Stimulated activated CD4-positive, alpha-beta T cell treated with anti-CD3 and anti-CD28 coated beads, Interleukin-4, amount 100 ng/mL, for 4 hours (primary cell): ENCODE measurements at places on chromosomes 3 and 15.

DNA sequence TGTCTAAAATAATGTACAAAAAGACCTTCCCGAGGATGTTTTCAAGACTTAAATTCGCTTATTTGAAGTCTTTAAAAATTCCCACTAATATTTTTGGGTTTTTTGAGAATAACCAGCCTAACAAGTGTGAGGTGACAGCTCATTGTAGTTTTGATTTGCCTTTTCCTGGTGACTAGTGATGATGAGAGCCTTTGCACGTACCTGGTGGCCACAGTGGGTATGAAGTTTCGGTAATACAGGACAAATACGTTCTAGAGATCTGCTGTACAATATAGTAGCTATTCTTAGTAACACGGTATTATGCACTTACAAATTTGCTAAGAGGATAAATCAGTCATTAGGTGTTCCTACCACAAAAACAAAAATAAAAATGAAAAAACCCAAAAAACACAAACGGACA is 124.9 kb downstream of the GRM7 start:
- DNase-seq: no peak

- DNase-seq: no peak
Measured at GRCh38 chr15:62559381-62559733, 394.3 kb upstream of the C2CD4B start.

- DNase-seq: no peak
Measured at GRCh38 chr3:111577798-111578685, 17.1 kb downstream of the ZBED2 start.

DNA sequence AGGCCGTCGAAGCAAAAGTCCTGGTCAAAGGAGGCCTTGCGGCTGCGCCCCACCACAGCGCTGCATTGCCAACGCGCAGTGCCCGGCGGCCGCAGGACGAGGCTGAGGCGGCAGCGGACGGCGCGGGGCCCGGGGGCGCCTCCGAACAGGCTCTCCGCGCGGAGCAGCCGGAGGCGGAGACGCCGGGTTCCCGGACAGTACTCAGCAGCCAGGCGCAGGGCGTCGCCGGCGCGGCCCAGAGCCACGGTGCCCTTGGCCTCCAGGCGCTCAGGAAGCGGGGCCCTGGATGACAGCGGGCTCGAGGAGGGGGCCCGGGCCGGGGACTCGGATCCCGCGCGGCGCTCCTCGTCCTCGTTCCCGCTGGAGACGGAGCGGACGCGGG is 1.1 kb downstream of the C2CD4B start:
- no peak for DNase-seq

DNA sequence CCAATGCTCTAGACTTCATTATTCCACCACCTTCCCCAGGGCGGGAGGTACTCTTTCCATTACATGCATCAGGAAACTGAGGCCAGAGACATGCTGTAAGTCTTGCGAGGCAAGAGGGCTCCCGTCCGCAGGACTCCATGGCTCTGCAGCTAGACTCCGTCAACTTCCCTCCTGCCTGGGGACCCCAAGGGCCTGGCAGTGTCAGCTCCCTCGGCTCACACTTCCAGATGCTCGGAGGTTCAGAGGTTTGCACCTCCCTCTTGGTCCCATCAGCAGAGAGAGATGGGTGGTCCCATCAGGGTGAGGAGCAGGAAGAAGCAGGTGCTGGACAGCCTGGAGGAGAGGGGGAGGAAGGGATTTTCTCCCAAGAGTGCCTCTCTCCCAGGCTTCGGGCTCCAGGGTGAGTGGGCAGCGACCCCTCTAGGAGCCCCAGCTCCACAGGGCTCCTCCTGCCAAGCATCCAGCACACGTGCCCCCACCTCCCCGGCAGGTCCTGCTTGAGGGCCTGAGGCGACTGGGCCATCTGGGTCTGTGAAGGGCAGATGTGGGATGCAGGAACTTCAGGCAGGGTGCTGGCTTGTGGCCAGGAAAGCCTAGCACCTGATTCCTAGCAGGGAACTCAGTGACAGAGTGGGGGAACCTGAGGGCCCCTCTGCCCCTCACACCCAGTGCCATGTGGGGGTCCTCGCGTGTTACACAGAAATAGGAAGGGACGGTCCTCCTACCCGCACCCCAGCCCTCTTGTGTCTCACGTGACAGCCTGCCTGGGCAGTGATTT is 9.3 kb downstream of the PAK6 start:
- DNase-seq: no peak

DNA sequence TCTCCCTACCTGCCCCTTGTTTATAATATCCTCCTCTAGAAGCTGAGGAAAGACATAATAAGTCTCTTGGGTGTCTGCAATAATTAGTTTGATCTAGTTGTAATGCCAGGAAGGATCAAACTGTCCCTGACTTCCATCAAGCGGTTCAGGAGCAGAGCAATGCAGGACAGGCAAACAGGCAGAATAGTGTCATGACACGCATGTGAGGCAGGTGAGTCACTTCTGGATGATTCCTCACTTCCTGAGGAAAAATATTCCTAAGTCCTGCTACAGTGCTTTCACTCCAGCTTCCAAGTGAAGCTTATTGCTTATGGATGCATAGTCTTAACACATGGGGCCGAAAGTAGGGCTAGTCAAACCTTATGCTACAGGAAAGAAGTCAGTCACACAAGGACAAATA is 85.8 kb downstream of the GREM1 start:
- no peak for DNase-seq

DNA sequence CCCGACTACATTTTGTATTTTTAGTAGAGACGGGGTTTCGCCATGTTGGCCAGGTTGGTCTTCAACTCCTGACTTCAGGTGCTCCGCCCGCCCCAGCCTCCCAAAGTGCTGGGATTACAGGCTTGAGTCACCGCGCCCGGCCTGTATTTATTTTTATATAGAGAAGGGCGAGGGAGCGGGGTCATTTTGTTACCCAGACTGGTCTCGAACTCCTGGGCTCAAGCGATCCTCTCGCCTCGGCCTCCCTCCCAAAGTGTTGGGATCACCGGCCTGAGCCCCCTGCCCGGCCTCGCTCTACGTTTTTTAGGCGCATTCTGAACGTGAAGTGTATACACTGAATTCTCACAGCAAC is 514 bp upstream of the PPP4R2 start:
- peak; percentile 3 for DNase-seq

- DNase-seq: no peak
Measured at GRCh38 chr15:62126364-62126763, 38.7 kb downstream of the C2CD4B start.

DNA sequence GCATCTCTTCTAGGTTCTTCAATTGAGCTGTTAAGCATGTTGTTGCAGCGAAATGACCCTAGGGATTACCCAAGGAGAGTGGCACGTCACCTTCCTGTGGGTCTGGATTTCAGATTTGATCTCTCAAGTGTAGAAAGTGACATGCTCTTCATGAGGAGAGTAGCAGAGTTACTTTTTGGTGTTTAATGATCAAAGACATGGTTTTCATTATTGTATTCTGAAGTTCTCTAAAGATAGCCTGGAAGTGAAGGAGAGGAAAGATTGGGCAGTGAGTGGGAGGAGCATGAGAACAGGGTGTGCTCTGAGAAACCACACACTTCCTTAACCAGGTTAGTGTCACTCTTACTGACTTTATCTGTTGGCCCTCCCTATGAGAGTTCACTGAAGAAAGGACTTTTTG is 153.6 kb downstream of the AKAP13 start:
- no peak for DNase-seq

- no peak for DNase-seq
Measured at GRCh38 chr3:116314476-116314875, 130.8 kb downstream of the LSAMP start.

GRCh38 chr3:170513642-170514041 is 72.2 kb downstream of the SLC7A14 start:
- DNase-seq: no peak

GRCh38 chr3:183341545-183342288 is 86.7 kb downstream of the MCF2L2 start:
- DNase-seq: no peak

DNA sequence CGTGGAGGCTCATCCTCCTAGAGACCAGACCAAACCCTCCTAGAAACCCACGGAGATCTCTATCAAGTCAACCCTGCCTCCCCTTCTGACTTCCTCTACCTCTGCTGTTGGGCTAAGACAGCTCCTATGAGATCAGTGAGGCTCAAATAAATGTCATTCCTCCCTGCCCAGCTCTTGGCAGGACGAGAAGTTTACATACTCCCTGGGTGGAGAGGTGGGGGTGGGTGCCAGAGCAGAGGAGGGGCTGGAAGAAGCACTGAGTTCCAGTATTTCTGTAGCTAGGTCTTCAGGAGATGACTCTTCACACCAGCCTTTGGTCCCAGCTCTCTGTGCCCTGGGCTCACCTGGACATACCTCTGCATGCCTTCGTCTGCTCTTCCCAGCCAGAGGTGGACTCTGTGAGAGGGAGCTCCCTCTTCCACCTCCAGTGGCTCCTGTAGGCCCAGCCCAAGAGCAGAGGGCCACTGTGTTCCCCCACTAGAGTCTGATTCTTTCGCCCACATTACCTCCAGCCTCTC is 42.4 kb upstream of the TLE3 start:
- no peak for DNase-seq

DNA sequence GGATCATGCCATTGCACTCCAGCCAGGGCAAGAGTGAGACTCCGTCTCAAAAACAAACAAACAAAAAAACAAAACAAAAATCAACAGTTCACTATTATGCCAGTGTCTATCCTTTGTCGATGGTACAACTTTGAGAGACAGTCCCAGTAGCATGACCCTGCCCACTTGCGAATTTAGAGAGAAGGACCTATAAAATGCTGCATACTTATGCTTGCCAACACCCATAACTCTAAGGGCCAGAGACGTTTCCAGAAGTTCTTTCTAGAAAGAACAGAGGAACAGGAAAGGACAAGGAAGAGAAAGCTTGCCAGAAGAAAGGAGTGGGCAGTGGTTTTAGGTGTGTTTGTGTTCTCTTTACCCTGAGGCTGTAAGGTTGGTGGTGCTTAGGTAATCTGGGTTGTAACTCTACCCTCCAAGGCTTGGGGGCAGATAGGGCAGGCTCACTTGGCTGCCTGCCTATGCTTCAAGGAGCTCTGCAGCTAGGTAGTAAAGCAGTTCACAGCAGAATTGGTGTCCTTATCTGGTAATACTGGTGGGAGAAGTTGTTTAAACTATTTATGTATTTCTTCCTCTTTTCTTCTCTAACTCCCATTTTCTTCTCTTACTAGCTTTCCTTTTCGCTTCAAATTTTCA is 50.6 kb upstream of the SPPL2A start:
- no peak for DNase-seq

GRCh38 chr3:37980462-37981347 is 9.9 kb upstream of the VILL start:
- no peak for DNase-seq

GRCh38 chr3:129927072-129927471 is 33.6 kb upstream of the TMCC1 start:
- no peak for DNase-seq

DNA sequence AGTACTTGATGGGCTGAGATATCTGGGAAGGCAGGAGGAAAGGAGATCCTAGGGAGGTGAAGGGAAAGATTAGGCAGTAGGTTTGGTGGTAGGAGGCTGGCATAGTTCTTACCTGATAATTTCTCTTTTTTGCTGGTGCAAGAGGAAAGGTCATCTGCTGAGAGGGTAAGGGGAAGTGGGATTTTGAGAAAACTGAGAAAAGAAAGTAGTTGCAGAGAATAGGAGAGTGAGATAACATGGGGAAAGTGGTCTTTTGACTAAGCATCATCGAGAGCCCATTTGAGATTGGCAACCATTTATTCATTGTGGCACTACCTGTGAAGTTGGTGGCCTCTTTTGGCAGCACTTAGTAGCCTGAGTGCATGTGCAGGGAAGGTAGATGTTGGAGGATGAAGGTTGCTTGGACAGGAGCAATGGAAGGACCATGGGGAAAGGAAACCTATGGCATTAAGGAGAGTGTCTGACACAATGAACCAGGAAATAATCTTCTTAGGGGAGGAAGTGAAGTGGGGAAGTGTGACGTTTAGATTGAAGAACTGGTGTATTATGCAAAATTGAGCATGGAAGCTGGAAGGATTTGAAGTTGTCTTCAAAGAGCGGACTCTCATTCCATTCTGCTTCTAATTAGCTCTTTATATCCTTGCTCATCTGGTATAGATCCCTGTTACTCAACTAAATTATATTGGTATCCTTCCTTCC is 21.9 kb upstream of the USP13 start:
- no peak for DNase-seq

GRCh38 chr3:32397941-32398340 is 6.3 kb downstream of the CMTM7 start:
- no peak for DNase-seq

DNA sequence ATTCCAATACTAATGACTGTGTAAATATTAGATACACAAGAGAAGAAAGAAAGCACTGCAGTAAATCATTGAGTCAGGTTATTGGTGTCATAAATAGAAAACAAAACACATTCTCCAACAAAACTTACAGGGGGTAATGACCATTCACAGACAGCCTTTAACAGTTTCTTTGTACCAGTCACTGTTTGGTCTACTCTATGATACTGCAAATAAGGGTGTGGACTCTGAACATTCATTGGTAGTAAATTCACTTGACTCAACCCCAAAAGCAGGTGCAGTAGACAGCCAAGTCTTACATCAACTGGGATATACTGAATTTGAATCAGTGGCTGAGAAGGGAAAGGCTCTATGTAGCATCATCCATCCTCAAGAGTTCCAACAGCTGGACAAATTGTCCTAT is 463.5 kb downstream of the FOXP1 start:
- no peak for DNase-seq

DNA sequence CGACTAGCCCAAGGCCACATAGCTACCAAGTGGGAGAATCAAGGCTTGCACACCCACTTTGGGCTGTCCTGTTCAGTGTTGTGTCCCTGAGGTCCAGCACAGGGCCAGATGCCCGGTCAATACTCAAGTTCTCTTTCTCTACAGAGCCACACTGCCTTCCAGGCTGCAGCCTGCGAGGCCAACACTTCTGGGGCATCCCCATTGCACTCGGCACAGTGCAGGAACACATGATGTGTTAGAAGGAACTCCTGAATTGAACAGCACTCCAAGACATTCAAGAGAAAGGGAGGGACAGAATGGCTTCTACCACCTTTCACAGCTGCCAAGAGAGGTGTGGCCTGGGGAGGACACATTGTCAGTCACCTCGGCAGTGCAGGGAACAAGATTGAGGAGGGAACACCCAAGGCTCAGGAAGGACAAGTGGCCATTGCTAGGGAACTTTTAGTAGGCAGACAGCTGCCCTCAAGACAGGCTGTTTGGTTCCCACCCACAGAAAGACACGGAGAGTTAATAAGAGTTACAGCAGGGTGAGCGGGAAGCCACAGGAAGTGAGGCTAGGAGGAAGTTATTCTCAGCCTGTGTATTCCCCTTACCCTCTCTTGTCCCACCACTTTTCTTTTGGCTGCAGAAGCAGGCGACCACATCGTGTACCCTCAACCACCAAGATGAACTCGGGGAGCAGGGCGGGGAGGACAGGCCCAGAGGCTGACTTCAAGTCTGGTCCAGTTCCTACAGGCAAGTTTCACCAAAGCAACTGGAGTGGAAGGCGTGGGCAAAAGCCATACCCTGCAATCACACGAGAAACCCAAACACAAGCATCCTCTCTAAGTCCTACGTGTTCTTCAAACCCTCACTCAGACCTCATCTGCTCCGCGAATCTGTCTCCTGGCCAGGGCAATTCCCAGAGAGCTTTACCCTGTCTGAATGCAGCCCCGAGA is 69.4 kb downstream of the SRGAP3 start:
- no peak for DNase-seq

DNA sequence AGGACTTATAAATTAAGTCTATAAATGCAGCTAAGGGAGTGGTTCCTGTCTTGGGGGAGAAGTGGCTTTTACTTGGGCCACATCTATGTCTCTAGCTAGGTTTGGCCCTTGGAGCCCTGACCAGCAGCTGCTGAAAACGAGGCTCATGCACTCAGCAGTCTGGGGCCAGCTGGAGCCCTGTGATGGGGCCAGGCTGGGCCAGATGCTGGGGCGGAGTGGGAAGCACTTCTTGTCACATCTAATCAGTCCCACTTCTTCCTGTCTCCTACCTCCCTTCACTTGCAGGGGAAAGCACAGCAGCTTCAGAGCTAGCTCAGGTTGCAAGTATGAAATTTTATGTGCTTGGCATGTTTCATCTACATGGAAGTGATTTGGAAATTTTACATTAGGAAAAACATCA is 209.9 kb upstream of the ROPN1 start:
- DNase-seq: no peak
